ENCODE measurements at places on chromosomes 4 and X. TPM values are rescaled to one million over a fixed set of nuclear protein-coding genes. Genes with fewer than 3 reads are reported as not detected.
A peak's percentile ranks its signal among the peaks of the same experiment; 100 is the strongest.

The CTAG2 gene
- not detected for total RNA-seq

The GPR119 gene
- total RNA-seq: not detected

The NAP1L2 gene
- total RNA-seq: 1.4 TPM

- peaks cover 41% of the 10 kb centered on the region for H3K4me1 ChIP-seq
- H3K27me3 ChIP-seq: no peaks in the 10 kb centered on the region
- H3K27ac ChIP-seq: peak overlapping the region; percentile 81
- H3K36me3 ChIP-seq: no peaks in the 10 kb centered on the region
- H3K4me3 ChIP-seq: peak overlapping the region; percentile 43
- no peak for DNase-seq
Measured at GRCh38 chr4:39353478-39354253, 12.5 kb downstream of the RFC1 start.

DNA sequence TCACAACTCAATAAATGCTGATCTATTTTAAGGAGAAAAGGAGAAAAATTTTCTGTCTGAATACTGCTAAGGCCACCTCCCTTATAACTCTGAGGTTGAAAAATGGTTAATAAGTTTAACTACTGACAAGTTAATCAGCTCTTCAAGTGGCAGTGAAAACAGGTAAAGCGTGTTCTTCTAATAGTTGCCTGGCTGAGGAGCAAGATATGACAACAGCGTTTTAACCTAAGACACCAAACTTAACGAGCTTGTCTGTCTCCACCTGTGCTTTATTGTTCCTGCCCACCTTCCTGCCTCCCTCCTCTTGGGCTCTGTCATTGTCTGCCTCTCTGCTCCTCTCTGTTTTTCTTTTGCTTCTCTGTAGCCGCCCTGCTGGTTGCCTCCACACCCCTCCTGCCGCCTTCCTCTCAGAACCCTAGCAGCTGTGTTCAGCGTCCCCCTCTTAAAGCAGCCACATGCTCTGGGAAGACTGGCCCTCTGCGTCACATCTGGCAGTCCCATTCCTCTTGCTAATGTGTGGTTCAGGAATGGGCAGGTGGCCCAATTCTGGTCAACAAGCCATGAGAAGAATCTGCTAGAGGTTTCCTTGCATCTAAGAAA is 4.3 kb upstream of the TSPAN5 start:
- no peaks in the 10 kb centered on the region for H3K36me3 ChIP-seq
- DNase-seq: no peak
- peaks cover 8% of the 10 kb centered on the region for H3K4me1 ChIP-seq
- H3K4me3 ChIP-seq: no peak overlapping the region
